ENCODE measurements at places on chromosomes 16 and 17.

DNA sequence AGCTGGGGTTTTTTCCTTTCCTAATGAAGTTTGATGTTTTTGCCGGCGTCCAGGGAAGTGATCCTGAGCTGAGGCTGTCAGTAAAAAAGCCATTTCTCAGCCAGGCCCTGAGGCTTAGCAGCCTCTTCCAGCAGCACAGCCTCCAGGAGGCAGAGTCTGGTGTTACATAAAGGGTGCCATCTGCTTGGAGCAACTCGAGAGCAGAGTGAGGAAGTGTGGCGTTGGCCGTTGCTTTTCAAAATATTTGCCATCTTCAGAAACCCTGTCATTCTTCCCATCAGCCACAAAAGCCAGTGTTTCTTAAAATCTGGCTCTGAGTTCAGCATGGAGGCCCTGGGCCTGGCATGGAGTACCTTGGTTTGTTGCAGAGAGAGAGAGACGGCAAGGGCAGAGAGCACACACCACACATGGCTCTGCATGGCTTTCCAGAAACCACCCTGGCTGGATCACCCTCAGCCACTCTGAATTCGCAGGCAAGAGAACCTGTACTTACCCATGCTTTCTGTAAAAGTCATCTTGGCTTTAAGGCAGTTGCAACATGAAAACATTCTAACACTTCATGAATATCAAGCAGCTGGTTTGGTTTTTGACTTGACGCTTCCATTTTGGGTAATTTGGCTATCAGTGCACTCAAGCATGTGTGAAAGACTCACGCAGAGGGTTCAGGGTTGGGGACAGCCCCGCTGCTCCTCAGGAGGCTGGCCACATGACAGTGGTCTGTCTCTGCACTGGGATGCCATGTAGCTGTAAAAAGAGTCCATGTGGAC is 21.0 kb downstream of the PMM2 start:
- no peak for DNase-seq

- no peak for DNase-seq
These were observed 25.5 kb upstream of the TAOK1 start for GRCh38 chr17:29364691-29365090.

DNA sequence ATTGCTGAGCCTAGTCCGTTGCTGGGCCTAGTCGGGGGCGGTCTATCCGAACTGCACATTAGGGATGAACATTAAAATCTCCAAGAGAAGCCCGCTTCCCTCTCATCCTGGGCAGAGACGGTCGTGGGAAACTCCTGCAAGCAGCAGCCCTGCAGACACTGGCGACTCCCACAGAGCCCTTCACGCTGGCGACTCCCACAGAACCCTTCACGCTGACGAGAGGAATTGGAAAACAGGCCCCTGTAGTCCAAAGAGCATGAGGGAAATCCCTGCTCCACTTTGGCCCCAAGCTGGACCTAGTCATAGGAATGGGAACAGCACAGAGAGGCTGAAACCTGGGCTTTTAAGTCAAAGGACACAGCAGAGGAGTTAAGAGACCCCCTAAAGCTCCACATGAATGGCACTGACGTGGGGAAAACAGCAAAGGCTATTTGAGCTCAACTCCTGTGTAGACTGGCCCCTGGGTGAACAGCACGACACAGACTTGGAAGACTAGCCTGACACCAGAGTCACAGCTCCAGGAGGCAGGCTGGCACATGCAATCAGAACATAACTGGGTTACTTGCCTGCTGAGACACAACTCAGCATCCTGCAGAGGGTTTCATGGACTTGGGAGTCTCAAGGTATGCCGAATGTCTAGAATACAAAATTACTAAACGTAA is 42.2 kb downstream of the WDR45B start:
- DNase-seq, result no peak

DNA sequence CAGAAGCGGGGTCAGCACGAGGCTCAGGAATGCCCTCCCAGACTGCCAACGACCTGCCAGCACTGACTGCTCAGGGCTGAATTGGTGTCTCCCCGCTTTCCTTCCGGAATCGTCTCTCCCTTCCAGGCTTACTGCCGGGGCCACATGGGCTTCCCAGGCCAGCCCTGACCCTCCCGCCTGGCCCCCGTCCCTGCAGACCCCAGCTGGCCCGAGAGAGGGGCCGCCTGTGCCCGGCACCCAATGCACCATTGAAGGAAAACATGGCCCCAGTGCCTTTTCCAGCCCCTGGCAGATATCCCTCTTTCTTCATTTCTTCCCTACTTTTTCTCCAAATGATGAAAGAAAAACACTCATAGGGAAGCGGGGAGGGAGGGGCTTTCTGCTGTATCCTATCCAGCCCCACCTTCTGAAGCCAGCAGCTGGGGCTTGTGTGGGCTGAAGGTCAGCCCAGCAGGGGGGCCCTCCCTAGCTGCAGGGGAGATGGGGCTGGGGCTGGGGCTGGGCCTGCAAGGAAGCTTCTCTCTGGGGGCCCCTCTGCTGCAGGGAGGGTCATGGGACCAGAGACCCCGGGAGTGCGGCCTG is 25.9 kb downstream of the ZNF469 start:
- DNase-seq, result no peak

- no peak for DNase-seq
These were observed 25.3 kb downstream of the IGF2BP1 start for GRCh38 chr17:49022391-49022941.

GRCh38 chr17:4744999-4745969 is 5.6 kb upstream of the CXCL16 start:
- DNase-seq, result no peak

GRCh38 chr17:50265690-50266315 is 8.5 kb upstream of the TMEM92 start:
- DNase-seq, result no peak

DNA sequence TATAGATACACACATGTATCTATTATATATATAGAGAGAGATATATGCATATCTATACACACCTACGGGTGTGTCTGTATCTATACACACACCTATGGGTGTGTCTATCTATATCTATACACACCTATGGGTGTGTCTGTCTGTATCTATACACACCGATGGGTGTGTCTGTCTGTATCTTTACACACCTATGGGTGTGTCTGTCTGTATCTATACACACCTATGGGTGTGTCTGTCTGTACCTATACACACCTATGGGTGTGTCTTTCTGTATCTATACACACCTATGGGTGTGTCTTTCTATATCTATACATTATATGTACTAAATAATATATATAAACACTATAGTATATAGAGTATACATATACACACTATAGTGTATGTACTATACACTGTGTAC is 738.5 kb downstream of the MAF start:
- no peak for DNase-seq

- no peak for DNase-seq
These were observed 58.0 kb downstream of the RBFOX3 start for GRCh38 chr17:79552824-79553223.

DNA sequence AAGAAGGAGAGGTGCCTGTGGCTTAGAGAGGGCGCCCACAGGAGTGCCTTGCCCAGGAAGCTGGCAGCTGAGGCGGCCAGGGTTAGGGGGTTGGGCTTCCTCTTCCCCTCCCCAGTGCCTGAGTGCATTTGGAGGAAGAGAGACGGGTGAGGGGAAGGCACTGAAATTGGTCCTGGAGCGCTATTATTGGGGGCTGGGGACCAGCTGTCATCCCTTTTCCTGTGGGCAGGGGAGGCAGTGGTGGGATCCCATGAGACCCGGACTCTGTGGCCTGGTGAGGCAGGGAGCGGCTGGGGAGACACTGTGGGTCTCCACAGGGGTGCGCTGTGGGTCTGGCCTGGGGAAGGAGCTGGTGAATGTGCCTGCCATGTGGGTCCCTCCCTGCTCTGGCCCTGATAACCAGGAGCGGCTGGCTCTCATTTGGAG is 259.7 kb downstream of the SEC14L1 start:
- no peak for DNase-seq

DNA sequence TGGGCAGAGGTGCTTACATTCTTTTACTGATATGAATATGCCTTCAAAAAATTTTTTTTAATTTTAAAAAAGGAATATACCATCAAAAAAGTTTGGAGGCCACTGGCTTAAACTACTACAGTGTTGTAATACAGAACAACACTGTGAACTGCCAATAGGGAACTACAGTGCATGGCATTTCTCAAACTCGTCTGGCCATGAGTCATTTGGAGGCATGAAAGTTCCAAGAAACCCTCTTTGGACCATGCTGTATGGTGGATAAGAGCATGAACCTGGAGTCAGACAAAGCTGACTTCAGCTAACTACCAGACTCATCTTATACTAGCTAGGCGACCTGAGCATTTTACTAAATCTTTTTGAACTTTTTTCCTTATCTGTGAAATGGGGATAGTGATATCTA is 9.2 kb upstream of the NF1 start:
- DNase-seq, result no peak

GRCh38 chr16:11871193-11871592 is 19.9 kb upstream of the RSL1D1 start:
- DNase-seq, result no peak

GRCh38 chr16:760545-761343 is at the start of gene MSLN:
MSLN (plus strand) TSS chr16:760734; CDS start chr16:762681, 1,947 bp downstream.
- DNase-seq, result no peak

DNA sequence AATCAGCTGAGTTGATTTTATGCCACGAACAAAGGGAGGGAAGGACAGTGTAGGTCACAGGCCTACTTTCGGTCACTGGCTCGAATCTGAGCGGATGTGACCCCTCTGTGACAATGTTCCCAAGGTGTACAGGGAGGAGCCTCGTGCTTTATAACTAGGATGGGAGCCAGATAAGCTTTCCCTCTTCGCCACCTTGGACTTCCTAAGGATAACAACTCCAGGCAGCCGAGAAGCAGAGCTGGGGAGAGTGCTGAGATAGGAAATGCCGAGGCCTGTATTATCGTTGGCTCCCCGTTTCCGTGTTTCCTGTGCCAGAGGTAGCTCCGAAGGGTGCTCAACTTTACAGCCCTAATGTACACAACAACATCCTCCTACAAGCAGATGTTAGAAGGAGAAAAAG is 217.8 kb upstream of the IRX3 start:
- DNase-seq, result no peak

DNA sequence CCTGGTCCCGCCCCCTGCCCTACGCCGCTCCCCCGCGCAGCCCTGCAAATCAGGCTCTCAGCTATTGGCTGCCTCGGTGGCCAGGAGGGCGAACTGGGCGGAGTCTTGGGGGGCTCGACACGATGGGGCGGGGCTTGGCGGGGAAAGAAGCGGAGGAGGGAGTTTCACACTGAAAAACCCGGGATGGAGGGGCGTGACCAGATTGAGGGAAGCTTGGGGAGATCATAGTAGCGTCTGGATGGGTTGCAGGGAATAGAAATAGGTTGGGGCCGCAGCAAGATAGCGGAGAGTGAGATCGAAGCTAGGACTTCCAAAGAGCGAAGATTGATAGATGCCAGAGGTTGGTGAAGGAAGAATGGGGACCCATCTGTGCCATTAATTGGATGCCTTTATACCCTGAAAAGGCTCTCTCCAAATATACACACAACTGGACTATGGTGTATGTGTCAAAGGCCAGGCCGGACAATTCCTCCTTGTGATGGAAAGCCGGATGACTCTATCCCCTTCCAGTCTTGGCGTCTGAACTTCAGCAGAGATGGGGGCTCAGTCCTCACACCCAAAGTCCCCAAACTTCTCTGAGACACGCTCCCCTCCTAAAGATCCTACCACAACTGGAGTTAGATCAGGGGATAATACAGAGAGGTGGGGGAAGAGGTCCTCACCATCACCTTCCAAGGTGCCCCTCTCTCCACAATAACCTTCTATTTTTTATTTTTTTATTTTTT is 376 bp upstream of the STAC2 start:
- no peak for DNase-seq

DNA sequence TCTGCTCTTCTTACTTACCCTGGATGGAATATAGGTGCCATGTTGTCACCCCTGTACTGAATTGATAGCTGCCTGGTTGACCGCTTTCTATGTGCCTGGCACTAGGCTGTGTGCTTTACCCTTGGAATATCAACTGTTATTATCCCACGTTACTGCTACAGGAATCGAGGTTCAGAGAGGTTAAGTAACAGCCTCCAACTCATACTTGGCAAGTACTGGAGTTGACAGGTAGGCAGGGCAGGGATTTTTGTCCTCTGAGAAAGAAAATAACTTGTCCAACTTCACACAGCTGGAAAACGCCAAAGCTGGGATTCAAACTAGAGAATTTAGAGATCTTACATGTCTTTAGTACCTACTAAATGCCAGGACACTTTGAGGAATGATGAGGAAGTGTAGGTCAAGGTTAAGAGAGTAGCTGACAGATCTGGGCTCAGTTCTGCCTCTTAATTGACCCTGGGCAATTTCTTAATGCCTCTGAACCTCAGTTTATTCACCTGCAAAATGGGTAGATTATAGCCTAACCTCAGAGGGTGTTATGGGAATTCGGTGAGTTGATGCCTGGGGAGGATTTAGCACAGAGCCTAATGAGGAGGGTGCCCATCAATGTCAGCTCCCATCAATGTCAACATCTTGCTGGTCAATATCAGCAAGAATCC is 25.8 kb downstream of the ITPRIPL2 start:
- DNase-seq, result no peak

GRCh38 chr17:39028690-39029089 is 61.5 kb upstream of the FBXO47 start:
- no peak for DNase-seq

DNA sequence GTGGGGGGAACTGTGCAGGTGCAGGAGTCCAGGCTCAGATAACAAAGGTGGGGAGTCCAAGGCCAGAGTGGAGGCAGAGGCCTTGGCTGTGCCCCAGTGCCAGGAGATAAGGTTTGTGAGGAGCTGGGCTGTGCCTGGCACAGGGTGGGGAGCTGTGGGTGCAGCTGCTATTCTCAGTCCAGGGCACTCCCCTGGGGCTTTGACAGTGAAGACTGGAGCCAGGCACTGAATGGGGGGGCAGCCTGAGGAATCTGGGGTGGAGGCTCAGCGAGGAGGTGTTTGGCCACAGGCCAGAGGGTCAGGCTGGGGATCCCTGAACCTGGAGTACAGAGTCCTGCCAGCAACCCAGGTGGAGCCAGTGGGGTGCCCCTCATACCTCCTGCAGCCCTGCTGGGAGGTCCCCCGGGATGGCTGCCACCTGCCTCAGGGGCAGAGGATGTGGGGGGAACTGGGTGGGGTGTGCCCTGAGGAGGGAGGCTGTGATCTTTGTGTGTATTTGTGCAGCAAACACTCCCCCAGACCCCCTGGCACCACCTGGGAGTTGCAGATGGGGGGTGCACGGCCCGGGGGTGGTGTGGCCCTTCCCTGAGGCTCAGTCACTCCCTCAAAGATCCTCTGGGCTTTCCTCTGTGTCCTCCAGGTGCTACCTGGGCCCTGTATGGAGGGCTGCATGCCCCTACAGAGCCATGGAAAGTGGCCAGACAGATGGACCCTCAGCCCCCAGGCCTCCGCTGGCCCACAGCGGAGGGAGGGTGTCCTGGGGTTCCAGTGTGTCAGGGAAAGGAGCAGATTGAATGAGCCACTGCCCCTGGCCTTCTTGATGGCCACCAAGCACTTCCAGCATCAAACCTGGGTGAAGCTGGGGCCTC is 44.5 kb upstream of the SMPD3 start:
- DNase-seq, result no peak
